Nephron progenitor cell (in vitro differentiated cells): ENCODE measurements at places on chromosomes 2 and 18.

DNA sequence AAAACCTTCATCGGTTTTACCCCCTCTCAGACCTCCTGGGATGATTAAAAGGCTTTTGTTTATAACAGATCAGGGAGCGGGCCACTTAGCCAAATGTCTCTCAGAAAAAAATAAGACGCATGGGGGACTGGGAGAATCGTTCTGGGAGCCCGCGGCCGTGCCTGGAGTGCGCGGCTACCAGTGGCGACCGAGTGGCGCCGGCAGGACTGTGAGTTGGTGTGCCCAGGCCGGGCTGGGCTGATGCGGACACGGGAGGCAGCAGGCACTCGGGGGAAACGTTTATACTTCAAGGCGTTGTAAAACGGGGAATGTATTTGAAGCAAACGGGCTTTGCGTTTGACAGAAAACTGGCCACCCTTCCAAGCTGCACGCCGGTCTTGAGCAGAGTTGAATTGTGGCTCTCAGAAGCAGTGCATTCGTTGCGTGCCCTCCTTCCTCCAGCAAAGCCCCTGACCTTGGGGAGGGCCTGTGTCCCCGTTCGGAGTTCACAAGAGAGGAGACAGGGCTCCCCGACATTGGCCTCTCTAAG, 4.7 kb upstream of the HOXD10 start:
- DNase-seq, result no peak

GRCh38 chr2:52475590-52475989, 1292.0 kb upstream of the CHAC2 start:
- no peak for DNase-seq

- DNase-seq, result no peak
Observed at GRCh38 chr2:102193074-102193473, 6.3 kb downstream of the IL1RL2 start.

DNA sequence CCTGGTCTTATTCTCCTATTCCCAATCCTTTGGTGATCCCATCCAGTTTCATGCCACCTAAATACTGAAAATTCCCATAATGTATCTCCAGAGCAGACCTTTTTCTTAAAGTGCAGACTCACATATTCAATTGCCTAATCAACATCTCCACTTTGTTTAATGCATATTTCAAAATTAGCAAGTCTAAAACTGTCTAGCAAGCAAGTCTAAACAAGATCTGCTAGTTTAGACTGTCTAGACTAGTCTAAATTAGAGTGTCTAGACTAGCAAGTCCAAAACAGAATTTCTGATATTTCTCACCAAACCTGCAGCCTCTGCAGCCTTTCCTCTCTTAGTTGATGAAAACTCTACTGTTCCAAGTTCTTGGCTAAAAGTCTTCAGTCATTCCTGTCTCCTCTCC, 44.6 kb downstream of the THUMPD2 start:
- DNase-seq, result no peak

DNA sequence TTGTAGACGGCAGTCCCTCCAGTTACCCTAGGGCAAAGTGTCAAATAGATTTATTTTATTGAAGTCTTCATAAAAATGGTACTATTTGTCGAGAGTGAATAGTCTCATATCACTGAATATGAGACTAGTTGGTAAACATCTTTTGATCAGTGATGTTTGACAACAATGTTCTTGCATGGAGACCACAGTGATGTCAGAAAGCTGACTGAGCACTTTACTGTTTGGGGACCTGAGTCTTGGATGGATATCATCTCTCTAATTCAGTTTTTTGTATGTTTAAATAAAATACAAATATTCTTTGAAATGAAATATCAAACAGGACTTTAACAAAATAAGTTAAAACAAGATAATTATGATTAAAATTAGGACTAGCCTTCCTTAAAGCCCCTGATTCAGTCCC, 1315.4 kb upstream of the NRXN1 start:
- no peak for DNase-seq
